ENCODE measurements at places on chromosomes 4 and X.

DNA sequence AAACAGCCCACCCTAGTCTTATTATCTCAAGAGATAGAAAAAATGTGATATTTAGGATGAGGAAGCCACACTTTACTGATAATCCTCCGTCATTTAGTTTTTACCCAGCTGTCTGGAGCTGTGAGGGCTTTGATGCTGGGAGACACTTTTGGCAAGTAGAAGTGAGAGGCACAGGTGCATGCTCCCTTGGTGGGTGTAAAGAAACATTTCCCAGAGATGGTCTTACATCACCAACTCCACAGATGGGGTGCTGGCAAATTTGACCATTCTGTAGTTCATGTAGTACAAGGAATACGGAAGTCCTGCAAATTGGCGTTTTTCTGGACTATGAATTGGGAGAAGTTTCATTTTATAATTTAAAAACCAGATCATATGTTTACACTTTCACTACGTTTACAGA is 28.5 kb downstream of the TRIM61 start:
- no peak for DNase-seq

- DNase-seq = no peak
Observed at GRCh38 chr4:6309777-6310176, 40.1 kb downstream of the WFS1 start.

GRCh38 chr4:10703766-10704429 is 19.3 kb upstream of the CLNK start:
- no peak for DNase-seq

DNA sequence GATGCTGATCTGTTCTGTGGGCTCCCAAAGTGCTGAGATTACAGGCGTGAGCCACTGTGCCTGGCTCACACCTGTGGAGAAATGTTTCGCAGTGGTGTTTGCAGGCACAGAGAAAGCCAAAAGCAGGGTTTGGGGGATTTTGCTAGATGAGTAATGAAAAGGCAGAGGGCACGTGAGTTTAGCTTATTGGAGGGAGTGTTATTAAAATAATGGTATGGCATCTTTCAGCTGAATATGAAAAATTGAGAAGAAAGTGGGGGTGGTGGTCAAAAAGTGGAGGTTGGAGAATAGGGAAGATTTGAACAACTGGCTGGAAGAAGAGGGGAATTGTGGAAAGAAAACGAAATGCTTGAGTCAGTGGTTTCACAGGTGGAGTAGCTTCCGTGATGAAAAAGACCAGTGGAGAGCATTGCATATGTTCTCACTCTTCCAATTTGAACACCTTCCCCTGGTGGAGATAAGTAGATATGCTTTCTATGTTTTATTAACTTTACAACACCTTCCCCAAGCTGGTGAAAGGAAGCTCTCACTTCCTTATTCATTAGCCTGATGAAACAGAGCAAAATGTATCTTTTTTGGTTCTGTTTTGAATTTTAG is 1.1 kb upstream of the CHST7 start:
- no peak for DNase-seq

- peak; percentile 14 for DNase-seq
Observed at GRCh38 chr4:85756938-85757337, 282.0 kb downstream of the ARHGAP24 start.

DNA sequence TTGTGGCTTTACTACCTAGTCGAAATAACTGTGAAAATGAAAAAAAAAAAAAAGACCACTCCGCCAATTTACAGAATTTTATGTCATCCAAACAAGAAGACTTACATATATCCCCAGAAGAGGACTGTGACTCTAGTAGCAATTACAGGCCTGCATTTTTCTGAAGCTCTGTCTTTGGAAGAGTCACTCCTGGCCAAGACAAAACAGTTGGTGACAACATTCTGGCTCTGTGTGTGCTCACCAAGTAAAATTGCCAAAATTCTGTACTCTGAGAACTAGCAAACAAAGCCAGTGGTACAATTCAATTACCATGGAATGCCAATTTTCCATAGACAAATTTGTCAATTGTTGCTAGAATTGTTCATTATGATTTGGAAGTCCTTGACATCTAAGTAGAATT is 311.1 kb downstream of the PDGFC start:
- no peak for DNase-seq

DNA sequence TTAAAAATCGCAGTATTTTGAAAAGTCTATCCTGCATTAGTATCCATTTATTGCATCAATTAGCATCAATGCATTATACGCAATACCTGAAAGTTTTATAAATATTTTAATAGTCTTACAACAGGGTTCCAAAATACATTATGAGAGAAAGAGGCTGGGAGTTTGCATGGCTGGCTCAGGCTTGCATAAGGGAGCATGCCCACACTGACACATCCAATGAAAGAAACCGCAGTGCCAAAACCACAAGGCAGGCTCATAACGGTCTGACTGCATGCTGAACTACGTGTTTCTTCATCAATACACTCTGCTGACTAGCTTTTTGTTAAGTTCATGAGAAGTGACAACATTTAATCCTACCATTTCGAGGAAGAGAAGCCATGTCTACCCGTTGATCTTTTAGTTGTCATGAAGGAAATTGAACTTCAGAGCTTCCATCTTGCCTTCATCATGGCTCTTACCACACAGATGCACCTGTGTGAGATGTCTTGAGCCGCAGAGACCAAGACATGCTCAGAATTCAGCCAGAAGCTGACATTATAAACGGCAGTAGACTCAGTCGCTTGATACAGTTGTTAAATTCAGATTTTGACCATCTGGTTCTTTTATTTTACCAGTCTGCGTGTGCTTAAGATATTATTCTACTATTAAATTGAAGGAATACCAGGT is 168.8 kb upstream of the FRG1 start:
- DNase-seq = no peak

DNA sequence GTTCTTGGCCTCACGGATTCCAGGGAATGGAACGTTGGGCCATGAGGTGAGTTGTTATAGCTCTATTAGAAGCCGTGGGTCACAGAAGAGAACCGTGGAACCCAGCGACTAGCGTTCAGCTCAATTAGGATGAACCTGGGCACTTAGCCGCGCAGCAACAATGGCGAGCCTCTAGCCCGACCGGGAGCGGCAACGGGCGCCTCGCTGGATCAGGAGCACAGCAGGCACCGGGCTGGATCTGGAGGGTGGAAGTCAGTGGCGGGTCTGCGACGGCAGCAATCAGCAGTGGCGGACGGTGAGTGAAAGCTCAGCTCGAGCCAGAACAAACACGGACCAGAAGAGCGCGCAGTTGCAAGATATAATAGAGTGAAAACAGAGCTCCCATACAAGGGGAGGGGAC is 34.2 kb downstream of the AGA start:
- no peak for DNase-seq

GRCh38 chr4:53943345-53944085 is 120.9 kb downstream of the CHIC2 start:
- DNase-seq = peak; percentile 76

DNA sequence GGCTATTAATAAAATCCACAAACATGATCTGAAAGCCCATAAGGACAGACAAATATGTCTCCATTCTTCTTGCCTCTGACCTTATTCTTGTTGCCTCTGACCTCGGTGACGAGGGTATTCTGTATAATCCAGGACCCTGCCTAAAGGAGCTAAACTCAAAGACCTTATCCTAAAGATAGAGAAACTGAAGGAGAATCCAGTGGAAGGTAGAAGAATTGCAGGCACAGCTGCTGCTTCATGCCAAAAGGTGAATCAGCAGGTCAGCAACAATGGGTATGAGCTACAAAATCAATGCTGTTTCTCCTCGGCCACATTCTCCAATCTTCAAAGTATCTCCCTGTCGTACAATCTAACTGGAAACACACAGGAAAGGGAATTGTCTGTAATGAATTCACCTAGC is 71.4 kb downstream of the INTS6L start:
- DNase-seq = no peak
